Naive thymus-derived CD8-positive, alpha-beta T cell (primary cell): ENCODE measurements at places on chromosomes 11 and 22. TPM values are rescaled to one million over a fixed set of nuclear protein-coding genes. Genes with fewer than 3 reads are reported as not detected.
A peak's percentile ranks its signal among the peaks of the same experiment; 100 is the strongest.

DNA sequence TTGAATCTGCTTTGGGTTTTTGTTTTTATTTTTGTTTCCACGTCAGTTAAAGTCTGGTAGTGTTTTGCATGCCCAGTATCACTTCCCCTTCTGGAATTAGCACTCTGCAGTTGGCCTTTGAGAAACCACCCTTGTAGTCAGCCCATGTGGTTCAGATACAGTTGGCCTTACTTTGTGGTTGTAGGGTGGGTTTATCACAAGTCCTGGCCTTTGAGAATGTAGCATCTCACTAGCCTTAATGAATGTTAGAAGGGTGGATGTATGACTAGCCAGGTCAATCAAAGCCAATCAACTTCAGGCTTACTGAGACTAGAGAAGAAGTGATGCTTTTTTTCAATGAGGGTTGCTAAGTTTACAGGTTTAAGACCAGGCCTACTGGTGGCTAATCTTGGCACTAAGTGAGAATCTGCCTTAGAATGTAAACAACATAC lies 19.8 kb downstream of the ARL14EP start:
- DNase-seq = no peak

GRCh38 chr11:59794417-59794816 lies 16.2 kb downstream of the MRPL16 start:
- DNase-seq = no peak

DNA sequence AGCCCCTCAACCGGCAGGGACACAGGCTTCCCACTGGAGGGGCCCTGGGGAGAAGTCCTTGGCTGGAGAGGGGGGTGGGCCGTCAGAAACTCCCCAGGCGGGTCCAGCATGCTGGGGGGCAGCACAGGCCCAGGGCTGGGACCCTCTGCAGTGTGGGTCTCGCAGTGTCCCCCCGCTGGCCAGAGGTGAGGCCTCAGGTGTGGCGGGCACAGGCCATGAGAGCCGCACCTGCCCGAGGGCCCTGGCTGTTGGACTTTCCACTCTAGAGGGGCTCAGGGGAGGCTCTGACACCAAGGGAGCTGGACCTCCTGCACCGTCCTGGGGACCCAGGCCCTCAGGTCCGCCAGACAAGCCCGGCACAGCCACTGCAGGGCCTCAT lies 10.7 kb upstream of the PIM3 start:
- no peak for DNase-seq

The MS4A7 gene
- polyA plus RNA-seq = 0.14 TPM

DNA sequence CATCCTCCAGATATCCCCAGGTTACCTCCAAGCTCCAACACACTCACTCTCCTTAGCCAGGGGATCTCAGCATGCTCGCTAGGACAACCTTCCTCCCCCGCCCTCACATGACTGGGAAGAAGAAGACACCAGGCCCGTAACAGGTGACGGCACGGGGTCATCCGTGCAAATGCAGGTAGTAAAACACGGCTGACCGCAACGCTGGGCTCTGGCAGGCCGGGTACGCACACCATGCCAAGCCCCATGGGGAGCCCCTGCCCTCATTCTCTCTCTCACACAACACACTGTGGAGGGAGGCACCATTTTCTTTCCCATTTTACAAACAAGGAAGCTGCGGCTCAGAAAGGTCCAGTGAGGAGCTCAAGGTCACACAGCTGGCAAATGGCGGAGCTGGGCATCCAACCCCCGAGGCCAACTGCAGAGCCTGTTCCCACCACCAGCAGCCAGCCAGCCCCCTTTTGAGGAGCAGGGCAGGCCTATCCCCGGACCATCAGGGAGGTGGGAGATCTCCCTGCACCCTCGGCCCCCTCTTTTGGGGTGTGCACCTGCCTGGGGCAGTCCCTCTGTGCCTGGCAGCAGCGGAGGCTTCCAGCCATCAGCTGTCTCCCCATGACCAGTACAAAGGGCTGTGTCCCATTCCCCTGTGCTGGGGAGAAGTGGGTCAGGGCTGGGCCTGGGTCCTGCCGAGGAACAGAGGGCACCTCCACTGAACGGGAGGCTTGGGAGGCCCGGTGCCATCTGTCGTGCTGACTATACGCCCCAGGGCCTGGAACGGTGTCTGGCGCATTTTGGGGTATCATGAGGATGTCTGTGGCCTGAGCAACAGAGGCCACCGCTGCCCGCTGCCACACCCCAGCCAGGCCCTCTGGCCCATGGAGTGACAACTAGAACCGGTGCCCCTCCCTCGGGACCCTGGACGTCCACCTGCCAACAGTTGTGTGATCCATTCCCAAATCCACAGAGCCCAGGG lies 280.9 kb downstream of the CTTN start:
- DNase-seq = no peak

DNA sequence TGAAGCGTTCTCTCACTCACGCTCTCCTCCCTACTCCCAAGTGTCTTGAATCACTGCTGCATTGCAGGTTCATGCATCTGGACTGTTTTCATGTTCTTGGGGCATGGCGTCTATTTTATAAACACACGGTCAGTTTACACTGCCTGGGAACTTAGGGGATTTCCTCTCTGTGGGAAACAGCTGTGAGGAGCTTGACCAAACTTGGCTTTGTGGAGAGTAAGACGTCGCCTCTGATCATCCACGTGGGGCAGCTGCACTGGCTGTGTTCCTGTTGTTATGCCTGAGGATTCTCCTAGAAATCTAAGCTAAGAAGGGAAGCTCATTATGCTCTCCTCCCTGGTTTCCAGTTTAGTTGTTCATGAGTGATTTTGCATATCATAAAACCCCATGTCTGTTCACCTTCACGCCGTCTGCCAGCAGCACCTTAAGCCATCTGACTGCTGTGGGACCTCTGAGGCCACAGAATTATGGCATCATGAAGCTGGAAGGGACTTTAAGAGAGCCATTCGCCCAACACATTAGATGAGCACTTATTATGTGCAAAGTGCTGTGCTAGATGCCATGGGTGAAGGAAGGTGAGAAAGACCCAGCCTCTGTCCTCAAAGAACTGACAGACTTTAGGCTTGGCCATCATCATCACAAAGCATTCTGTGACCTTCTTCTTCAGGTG lies 38.8 kb upstream of the POU2AF1 start:
- no peak for DNase-seq

GRCh38 chr11:94597896-94598295 lies 30.7 kb downstream of the PIWIL4 start:
- no peak for DNase-seq

The VWA5A gene
- polyA plus RNA-seq = 10.8 TPM

DNA sequence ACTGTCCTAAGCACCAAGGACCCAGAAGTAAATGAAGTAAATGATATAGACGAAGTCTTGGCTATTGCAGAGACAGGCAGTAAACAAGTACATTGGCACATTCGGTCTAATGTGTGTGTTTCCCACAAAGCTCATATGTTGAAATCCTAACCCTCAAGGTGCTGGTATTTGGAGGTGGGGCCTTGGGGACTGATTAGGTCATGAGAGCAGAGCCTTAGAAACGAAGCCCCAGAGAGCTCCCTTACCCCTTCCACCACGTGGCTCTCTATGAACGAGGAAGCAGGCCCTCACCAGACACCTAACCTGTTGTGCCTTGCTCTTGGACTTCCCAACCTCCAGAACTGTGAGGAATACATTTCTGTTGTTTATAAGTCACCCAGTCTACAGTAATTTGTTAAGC lies 14.9 kb downstream of the CLMP start:
- DNase-seq = no peak

The SEPTIN5 gene
- not detected for polyA plus RNA-seq

The PCNX3 gene
- polyA plus RNA-seq = 6.5 TPM

The APOA1 gene
- polyA plus RNA-seq = 0.19 TPM

GRCh38 chr22:49553518-49554295 lies 274.0 kb downstream of the BRD1 start:
- no peak for DNase-seq

DNA sequence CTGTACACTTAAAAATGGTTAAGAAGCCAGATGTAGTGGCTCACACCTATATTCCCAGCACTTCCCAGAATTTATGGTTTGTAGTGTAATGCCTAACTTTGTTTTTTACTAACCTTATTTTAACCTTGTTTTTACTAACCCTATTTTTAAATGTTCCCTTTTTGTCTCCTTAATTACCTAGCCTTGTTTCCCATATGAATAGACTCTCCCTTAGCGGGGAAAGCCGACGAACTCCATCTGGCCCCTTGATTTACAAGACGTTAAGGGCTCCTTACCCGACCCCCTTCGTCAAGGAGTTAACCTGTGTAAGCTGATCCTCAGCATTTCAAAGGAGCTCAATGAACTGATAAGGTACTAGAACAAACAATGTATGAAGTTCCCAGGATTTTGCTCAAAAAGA lies 17.1 kb downstream of the APOBEC3H start:
- no peak for DNase-seq

The OSM gene
- 11.6 TPM for polyA plus RNA-seq

GRCh38 chr11:17745023-17745772 lies 10.6 kb downstream of the KCNC1 start:
- peak; percentile 52 for DNase-seq

GRCh38 chr11:125626288-125626950 lies 1.5 kb downstream of the CHEK1 start:
- peak; percentile 34 for DNase-seq

GRCh38 chr11:74726547-74727182 lies 4.6 kb downstream of the CHRDL2 start:
- DNase-seq = peak; percentile 52

The CYB5R2 gene
- polyA plus RNA-seq = not detected

The MS4A6E gene
- not detected for polyA plus RNA-seq

The ACR gene
- polyA plus RNA-seq = not detected

- no peak for DNase-seq
These were observed 486 bp downstream of the CLMP start for GRCh38 chr11:123194337-123195187.

DNA sequence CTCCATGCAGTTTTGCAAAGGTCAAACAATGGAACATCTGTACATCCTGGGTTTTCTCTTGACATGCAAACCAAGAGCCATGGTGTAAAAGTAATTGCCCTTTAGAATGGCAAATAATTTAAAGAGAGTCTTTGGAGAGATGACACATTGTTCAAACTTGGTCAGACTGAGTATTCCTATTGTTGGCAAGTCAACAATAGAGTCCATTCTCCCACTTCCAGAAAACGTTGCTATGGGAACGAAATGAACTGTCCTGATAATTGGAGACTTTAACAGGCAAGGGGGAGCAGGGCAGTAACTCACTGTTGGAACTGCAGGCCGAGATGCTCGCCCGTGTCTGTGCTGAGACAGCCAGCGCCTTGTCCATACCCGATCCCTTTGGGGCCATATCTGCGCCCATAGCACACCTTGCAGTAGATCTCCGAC lies 13.9 kb downstream of the CSRP3 start:
- no peak for DNase-seq

DNA sequence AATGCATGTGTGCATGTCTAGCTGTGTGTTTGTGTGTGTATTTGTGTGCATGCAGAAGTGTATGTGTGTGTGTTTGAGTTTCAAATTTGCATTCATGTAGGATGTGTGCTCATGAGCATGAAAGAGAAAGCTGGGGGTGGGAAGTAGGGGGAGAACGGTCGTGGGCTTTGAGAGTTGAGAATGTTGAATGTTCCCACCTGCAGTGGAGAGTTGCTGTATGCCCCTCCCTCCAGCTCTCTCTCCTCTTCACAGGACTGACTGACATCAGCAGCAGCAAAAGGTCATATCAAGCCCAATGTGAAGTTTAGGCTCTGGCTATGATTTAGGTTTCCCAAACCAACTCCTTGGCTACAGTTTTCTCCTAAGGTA lies 63.8 kb upstream of the RRAS2 start:
- no peak for DNase-seq

DNA sequence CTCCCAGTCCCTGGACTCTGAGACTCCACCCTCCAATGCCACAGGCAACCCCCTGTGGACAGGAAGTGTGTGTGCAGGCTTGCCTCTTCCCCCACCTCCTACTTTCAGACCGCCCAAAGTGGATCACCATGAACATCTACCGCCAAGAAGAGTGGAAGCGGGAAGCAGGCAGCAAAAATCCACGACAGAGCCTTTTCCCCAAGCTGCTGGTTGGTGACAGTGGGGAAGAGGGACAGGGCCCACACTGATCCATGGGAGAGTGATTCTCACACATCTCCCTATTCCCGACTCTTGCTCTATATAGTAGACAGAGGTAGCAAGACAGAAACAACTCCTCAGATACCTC lies 53.4 kb upstream of the SPATA19 start:
- DNase-seq = no peak

GRCh38 chr11:85769771-85770170 lies 41.2 kb downstream of the SYTL2 start:
- no peak for DNase-seq

GRCh38 chr11:15830741-15831428 lies 525.5 kb downstream of the SOX6 start:
- no peak for DNase-seq

DNA sequence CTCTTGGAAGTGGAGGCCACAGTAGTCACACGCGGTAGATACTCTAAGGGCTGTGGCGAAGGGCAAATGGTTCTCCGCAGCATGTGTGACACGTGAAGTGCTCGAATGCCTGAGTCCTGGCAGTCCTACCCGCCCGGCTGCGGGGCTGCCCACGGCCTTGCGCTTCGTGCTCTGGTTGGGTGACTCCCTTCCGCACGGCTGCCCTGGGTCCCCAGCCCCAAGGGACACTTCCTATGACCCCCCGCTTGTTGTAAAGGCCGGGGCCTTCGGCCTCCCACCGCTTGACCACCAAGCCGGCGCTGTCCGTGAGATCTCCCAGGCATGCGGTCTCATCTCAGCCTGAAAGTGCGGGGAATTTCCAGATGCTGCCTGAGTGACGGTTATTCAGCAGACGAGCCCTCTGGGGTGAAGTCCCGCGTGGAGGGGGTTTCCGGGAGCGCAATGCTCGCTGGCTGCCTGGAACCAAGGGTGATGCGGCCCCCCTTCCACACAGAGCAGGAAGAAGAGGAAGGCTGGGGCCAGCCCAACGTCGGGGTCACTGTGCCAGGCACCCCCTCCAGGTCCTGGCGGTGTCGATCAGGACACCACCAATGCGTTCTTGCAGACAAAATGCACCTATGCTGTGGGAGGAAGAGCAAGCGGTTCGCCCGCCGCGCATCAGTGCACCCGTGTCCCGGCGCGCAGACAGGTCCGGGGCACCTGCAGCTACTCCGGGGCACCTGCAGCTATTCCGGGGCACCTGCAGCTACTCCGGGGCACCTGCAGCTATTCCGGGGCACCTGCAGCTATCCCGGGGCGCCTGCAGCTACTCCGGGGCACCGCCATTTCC lies 171.2 kb downstream of the OPCML start:
- no peak for DNase-seq

DNA sequence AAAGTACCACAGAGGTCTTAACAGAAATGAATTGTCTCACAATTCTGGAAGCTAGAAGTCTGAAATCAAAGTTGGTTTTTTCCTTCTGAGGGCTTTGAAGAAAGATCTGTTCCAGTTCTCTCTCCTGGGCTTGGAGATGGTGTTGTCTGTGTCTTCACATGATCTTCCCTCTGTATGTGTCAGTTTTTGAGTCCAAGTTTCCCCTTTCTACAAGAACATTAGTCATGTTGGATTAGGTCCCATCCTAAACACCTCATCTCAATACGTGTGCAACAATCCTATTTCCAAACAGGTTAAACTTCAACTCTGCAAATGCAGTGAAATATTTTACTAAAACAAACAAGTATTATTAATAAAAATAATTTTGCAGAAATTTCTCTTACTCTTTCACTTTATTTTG lies 3.1 kb upstream of the PTS start:
- no peak for DNase-seq

DNA sequence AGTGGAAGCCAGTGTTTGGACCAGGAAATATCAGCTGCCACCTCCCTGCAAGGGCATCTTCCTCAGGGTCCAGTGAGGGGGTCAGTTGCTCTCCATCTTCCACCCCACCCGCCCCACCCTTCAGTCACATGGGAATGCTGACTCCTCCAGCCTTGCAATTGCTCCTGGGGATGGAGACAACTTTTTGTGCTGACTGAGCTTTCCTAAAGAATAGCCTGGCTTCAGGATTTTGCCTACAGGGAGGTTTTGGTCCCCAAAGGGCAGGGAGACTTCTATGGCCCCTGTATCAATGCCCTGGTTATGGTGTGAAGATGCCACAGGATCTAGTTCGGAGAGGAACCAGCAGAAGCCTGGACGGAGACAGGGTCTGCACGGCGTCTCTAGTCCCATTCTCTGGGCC lies 124.0 kb upstream of the LMO1 start:
- DNase-seq = no peak
